ENCODE measurements at places on chromosomes 13 and 19.
A peak's percentile ranks its signal among the peaks of the same experiment; 100 is the strongest.

GRCh38 chr13:53198736-53199135 lies 170.1 kb downstream of the OLFM4 start:
- DNase-seq = peak; percentile 36

GRCh38 chr13:112032186-112032993 lies 34.6 kb upstream of the SOX1 start:
- DNase-seq = no peak

GRCh38 chr19:38216785-38217641 lies 7.0 kb downstream of the DPF1 start:
- no peak for DNase-seq

DNA sequence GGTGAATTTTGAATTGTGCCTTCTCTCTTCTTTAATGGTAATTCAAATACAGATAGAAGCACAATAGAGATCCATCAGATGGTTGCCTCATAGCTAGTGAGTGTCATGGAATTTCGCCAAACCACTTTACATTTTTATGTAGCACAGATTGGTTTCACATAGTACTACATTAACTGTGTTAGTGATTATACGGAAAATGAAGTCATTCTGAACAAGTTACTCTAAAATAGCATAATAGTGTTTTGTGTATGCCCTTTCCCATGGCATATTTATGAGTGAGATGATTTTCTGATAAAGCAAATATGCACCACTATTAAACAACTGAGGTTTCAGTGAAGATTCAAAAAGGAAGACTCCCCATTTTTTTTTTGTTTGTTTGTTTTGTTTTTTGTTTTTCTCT lies 1623.5 kb downstream of the PCDH9 start:
- DNase-seq = no peak

- DNase-seq = no peak
Observed at GRCh38 chr19:40597329-40597838, 3.8 kb upstream of the LTBP4 start.

GRCh38 chr19:6587998-6588507 lies 2.9 kb downstream of the CD70 start:
- no peak for DNase-seq

- DNase-seq = no peak
Observed at GRCh38 chr13:25874907-25875306, 176.9 kb downstream of the SHISA2 start.

DNA sequence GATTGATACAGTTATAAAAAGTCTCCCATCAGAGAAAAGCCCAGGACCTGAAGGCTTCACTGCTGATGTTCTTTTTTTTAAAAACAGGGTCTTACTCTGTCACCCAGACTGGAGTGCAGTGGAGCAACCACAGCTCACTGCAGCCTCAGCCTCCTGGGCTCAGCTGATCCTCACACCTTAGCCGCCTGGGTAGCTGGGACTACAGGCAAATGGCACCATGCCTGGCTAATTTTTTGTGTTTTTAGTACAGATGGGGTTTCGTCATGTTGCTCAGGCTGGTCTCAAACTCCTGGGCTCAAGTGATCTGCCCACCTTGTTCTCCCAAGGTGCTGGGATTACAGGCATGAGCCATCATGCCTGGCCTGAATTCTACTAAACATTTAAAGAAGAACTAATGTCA lies 33.1 kb downstream of the TEX29 start:
- DNase-seq = no peak

DNA sequence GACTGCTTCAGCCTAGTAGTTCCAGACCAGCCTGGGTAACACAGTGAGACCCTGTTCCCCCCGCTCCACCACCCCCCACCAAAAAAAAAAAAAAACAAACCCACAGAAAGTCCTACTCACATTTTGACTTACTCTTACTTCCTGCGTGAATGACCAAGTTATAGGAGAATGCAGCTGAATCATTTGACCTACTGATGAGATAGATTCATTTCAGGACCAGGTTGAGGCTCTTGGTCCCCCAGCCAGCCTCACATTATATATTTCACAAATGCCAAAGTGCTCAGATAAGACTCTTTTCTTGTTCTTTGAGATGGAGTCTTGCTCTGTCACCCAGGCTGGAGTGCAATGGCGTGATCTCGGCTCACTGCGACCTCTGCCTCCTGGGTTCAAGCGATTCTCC lies 70.2 kb downstream of the KLF5 start:
- DNase-seq = no peak

DNA sequence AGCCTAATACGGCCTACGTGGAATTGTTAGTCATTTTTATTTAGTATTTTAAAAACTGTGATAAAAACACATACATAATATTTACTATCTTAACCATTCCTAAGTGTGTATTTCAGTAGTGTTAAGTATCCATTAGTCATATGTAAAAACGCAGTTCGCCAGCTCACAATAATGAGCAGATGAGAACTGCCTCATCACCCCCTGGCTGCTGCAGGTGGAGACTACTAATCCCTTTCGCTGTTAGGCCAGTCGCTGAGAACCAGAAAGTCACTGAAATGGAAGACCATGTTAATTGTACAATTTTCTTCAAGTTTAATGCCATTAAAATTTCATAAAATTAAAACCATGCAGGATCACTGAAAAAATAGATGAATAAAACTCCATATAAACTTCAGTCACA lies 1.6 kb downstream of the ESD start:
- no peak for DNase-seq

- DNase-seq = no peak
Observed at GRCh38 chr13:66915596-66916185, 314.4 kb downstream of the PCDH9 start.

GRCh38 chr19:814152-815078 lies 7.3 kb downstream of the PLPPR3 start:
- no peak for DNase-seq

- no peak for DNase-seq
Observed at GRCh38 chr13:113357529-113357928, 6.4 kb downstream of the GRTP1 start.

GRCh38 chr19:55166530-55167268 lies at the start of gene DNAAF3:
DNAAF3 (minus strand) TSS chr19:55166613; CDS start chr19:55166413, 200 bp downstream.
- DNase-seq = peak; percentile 97

- no peak for DNase-seq
Observed at GRCh38 chr13:111625526-111626315, 305.3 kb downstream of the TEX29 start.

- no peak for DNase-seq
Observed at GRCh38 chr13:95226476-95226875, 74.8 kb downstream of the ABCC4 start.

DNA sequence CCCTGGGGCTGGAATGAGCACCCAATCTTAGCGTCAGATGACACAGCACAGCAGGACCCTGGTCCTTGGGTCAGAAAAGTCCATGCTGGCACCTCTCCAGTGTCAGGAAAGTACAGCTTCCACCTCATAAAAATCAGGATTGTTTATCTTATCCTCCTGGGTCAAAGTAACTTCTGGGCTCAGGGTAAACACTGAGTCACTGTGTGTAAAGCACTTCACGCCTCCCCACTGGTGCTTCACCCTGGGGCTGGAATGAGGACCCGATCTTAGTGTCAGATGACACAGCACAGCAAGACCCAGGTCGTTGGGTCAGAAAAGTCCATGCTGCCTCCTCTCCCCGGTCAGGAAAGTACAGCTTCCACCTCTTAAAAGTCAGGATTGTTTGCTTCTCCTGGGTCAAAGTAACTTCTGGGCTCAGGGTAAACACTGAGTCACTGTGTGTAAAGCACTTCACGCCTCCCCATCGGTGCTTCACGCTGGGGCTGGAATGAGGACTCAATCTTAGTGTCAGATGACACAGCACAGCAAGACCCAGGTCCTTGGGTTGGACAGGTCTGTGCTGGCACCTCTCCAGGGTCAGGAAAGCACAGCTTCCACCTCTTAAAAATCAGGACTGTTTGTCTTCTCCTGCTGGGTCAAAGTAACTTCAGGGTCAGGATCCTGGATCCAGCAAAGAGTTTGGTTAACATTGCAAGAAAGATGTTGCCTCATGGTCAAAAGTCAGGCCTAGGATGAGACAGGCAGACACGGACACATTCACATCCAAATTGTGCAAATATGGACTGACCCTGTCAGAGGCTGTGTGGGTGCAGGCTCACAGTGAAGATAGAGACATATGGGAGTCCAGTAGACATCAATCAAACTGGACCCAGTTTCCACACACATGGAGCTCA lies 39.2 kb upstream of the CYP2A7 start:
- DNase-seq = no peak

GRCh38 chr13:109834973-109835720 lies 48.8 kb upstream of the IRS2 start:
- DNase-seq = peak; percentile 79

- DNase-seq = no peak
Observed at GRCh38 chr13:54165581-54166215, 1137.1 kb downstream of the OLFM4 start.

- DNase-seq = no peak
Observed at GRCh38 chr13:23921451-23921888, 24.2 kb upstream of the C1QTNF9B start.

DNA sequence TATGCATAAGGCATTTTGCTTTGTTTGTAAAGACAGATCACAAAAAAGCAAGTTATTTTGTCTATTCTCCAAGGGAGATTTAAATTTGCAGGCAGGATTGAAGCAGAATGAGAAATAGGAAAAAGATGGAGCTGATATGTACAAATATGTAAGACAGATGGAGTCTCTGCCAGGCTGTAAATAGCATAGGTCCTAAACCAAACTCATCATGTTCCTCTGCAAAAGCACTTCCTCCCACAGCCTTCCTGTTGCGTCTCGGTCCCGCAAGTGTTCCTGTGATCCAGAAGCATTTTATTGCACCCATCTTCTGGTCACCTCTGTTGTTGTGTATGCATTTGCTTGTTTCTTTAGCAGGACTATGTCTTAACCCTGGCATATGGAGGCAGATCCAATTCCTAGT lies 95.7 kb upstream of the CLDN10 start:
- DNase-seq = no peak

DNA sequence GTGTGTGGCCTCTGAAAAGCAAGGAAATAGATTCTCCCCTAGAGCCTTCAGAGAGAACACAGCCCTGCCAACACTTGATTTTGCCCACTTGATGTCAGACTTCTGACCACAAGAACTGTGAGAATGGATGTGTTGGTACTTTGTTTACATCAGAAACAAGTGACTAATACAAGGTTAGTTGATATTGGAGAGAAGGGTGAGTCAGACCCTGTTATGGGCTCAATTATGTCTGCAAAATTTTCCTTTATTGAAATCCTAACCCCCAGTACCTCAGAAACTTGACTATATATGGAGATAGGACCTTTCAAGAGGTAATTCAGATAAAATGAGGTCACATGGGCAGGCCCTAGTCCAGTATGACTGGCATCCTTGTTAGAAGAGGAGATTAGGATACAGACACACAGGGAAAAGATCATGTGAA lies 226.7 kb downstream of the RFC3 start:
- DNase-seq = no peak

DNA sequence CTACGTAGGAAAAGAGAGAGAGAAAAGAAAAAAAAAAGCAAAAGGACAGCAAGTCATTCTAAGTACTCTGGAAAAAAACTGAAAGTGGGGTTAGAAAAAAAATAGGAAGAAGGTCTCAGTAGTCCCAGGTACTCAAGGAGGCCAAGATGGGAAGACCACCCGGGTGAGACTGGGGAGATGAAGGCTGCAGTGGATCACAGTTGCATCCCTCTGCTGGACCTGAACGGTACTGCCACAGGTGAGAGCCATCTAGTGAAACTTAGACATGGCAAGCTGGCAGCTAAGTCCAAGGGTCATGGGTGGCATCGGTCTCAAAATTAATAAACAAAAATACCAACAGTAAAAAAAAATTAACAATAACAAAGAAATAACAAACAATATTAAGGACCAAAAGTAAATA lies 41.0 kb upstream of the ZNF91 start:
- DNase-seq = no peak

DNA sequence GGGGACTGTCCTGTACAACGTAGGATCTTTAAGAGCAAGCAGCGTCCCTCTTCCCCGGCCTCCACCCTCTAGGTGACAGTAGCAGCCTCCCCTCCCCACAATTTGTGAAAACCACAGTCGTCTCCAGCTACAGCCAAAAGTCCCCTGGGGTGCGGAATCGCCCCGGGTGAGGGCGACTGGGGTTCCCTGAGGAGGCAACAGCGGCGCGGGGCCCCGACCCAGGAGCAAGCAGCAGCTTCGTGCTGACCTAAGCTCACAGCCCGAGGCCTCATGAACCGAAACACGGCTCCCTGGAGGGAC lies 322 bp downstream of the ZNF558 start:
- DNase-seq = no peak

GRCh38 chr13:91017031-91017668 lies 330.3 kb upstream of the MIR17HG start:
- DNase-seq = peak; percentile 38

DNA sequence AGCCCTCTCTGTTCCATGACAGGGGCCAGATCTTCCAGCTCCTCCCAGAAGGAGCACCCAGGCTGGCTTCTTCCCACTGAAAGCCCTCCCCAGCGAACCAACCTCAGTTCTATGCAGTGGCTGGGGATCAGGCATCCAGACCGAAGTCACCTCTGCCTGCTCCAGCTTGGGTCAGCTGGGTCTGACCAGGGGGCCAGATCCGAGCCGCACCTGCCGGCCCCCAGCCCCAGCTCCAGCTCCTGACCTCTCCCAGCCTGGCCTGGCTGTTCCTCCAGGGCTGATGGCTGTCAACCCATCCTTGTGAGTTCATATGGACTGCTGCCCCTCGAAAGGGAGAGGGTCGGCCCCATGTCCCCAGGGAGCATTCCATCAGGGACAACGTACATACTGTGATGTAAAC lies 8.0 kb downstream of the TSSK6 start:
- DNase-seq = no peak

DNA sequence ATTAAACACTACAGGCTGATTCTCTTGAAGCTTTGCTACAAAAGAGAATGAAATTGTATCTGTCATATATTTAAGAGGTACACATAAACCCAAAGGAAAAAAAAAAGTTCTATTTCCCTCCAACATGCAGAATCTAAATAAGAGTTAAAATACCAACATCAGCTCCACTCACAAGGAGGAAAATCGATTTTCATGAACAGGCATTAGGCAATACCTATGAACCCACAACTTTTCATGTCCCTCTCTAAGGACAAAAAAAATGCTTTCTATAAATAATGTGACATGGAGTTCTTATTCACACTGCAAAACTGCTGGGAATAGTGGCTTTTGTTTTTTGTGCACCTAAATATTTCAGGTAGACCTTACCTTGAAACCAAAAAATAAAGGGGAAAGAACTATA lies 192.5 kb downstream of the KLF12 start:
- DNase-seq = no peak

- peak; percentile 4 for DNase-seq
Observed at GRCh38 chr13:39245688-39246087, 207.4 kb downstream of the NHLRC3 start.
